ENCODE measurements at places on chromosomes 2 and 18. TPM values are rescaled to one million over a fixed set of nuclear protein-coding genes. Genes with fewer than 3 reads are reported as not detected.

GRCh38 chr2:85992611-85993010, 103.8 kb upstream of the ST3GAL5 start:
- H3K4me3 ChIP-seq: no peak overlapping the region
- no peaks in the 10 kb centered on the region for H3K27me3 ChIP-seq
- no peaks in the 10 kb centered on the region for H3K36me3 ChIP-seq
- no peak for DNase-seq
- H3K4me1 ChIP-seq: peaks cover 2% of the 10 kb centered on the region
- no peak overlapping the region for H3K27ac ChIP-seq

- peak; percentile 64 for DNase-seq
- H3K27ac ChIP-seq: no peak overlapping the region
- H3K36me3 ChIP-seq: no peaks in the 10 kb centered on the region
- no peak overlapping the region for H3K4me3 ChIP-seq
Observed at GRCh38 chr2:8090748-8091700, 590.8 kb upstream of the ID2 start.

DNA sequence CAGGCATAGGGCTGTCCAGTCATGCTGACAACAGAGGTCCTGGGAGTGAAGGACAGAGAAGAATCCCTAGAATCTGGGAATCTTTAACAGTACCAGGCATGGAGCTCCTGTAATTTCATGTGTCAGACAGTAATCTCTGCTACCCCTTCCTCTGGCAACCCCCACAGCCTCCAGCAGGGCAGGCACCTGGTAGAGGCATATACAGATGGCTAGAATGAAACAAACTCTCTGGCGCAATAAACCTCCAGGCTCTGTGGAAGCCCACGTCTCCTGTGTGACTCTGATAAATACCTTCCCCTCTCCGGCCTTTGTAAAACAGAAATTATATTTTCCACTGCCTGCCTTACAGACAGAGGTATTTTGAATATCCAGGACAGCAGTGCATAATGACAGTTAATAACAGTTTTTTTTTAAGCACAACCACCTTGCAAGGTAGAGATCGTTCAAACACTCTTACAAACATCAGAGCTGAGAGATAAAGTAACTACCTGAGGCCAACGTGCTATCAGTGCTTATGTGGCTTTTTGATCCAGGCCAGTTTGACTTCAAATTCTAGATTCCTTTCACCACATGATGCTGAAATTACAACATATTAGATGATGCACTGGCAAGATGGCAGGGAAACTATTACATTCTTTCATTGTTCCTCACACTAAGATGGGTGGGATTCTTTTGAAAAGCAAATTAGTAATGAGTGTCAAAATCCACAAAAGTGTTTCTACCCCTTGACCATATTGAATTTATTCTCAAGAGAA, 47.7 kb upstream of the TMEM247 start:
- H3K27ac ChIP-seq: no peak overlapping the region
- no peak overlapping the region for H3K4me3 ChIP-seq
- no peaks in the 10 kb centered on the region for H3K27me3 ChIP-seq

- H3K27ac ChIP-seq: no peak overlapping the region
- no peak for DNase-seq
- no peaks in the 10 kb centered on the region for H3K36me3 ChIP-seq
- H3K27me3 ChIP-seq: no peaks in the 10 kb centered on the region
- H3K4me3 ChIP-seq: no peak overlapping the region
Observed at GRCh38 chr2:101622210-101623030, 75.1 kb upstream of the MAP4K4 start.

DNA sequence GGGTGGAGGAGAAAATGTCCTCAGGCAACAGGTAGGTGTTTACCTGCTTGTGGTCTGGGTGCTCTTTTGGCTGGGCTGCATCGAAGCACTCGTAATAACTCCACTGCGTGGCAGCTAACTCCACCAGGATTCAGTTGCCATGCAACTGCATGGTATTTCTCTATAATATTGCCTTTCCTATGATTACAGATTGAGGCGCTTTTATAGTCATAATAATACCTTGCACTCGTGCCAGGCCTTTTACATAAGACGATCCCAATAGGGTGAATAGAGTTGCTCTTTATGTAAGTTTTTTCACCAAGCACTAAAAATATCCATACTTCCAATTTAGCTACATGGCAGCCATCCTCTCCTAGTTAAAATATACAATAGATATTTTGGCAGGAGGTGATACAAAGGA, 19.7 kb upstream of the NYAP2 start:
- no peaks in the 10 kb centered on the region for H3K36me3 ChIP-seq
- no peaks in the 10 kb centered on the region for H3K4me1 ChIP-seq
- H3K27me3 ChIP-seq: no peaks in the 10 kb centered on the region
- no peak overlapping the region for H3K4me3 ChIP-seq
- no peak for DNase-seq

- no peak for DNase-seq
- no peak overlapping the region for H3K4me3 ChIP-seq
- no peaks in the 10 kb centered on the region for H3K36me3 ChIP-seq
- no peaks in the 10 kb centered on the region for H3K4me1 ChIP-seq
- H3K27ac ChIP-seq: no peak overlapping the region
- H3K27me3 ChIP-seq: no peaks in the 10 kb centered on the region
Observed at GRCh38 chr2:119276864-119277263, 53.2 kb downstream of the STEAP3 start.

The GALR1 gene
- total RNA-seq: not detected

The ZBTB7C gene
- 0.39 TPM for total RNA-seq

The WNT6 gene
- 20.3 TPM for total RNA-seq

The TEX44 gene
- not detected for total RNA-seq

The HTR2B gene
- not detected for total RNA-seq

The NPPC gene
- not detected for total RNA-seq

- peak overlapping the region; percentile 38 for H3K27ac ChIP-seq
- no peaks in the 10 kb centered on the region for H3K27me3 ChIP-seq
- peaks cover 6% of the 10 kb centered on the region for H3K36me3 ChIP-seq
- H3K4me3 ChIP-seq: no peak overlapping the region
Observed at GRCh38 chr2:218745559-218746469, 35.2 kb downstream of the TTLL4 start.

GRCh38 chr18:1732143-1732542, 827.5 kb downstream of the ADCYAP1 start:
- H3K27me3 ChIP-seq: no peaks in the 10 kb centered on the region
- no peak overlapping the region for H3K27ac ChIP-seq
- H3K36me3 ChIP-seq: no peaks in the 10 kb centered on the region
- H3K4me1 ChIP-seq: no peaks in the 10 kb centered on the region

DNA sequence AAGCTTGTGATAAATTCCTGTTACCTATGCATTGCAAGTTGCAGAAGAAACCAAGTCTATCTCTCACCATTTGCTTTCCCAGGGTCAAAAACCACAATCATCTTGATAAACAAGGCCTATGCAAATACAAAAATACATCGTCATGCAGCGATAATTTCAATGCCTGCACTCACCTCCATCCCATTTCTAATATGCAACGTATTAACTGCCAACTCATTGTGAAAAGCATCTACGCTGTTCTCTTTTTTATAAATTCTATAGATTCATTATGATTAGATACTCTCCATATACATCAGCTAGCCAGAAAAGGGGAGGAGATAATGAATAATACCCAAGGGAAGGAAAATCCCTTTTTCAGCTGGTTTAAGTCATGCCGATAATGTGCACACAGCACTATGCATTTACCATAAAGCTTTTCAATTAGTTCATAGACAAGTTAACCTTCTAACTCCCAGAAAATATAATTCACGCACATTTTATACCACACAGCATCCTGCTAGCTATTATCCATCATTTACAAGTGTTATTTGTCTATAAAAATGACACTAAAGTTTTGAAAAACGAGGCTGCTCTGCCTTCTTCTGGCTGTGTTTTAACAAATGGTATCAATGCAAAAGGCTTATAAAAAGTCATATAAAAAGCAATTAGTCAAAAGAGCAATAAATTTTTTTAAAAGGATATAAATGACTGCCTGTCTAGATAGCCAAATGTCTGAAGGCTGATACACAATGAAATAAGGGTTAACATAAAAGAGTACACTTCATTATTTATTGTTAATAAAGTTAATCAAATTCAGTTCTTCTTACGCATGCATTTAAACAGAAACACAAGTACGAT, 77.6 kb downstream of the AFF3 start:
- no peaks in the 10 kb centered on the region for H3K27me3 ChIP-seq
- no peak overlapping the region for H3K4me3 ChIP-seq
- H3K36me3 ChIP-seq: no peaks in the 10 kb centered on the region

The TTN gene
- 11.0 TPM for total RNA-seq

The CCNYL1 gene
- 39.4 TPM for total RNA-seq

DNA sequence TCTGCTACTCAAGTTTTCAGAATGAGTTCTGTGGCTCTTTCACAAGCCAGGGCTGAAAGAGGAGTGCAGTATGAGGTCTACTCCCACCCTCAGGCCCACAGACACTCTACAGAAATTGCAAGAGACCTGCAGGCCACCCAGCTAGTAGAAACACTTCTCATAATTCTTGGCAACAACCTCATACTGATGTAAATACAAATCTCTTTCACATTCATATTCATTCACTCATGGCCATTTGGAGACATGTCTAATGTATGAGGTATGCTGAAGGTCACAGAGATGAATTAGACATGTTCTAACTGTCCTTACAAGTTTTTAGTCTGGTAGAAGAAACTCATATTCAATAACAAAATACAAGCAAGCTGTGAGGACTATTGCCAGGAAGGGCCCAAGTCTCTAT, 83.8 kb upstream of the KLHL29 start:
- H3K36me3 ChIP-seq: no peaks in the 10 kb centered on the region
- no peaks in the 10 kb centered on the region for H3K27me3 ChIP-seq
- H3K27ac ChIP-seq: no peak overlapping the region
- no peak for DNase-seq
- no peak overlapping the region for H3K4me3 ChIP-seq

DNA sequence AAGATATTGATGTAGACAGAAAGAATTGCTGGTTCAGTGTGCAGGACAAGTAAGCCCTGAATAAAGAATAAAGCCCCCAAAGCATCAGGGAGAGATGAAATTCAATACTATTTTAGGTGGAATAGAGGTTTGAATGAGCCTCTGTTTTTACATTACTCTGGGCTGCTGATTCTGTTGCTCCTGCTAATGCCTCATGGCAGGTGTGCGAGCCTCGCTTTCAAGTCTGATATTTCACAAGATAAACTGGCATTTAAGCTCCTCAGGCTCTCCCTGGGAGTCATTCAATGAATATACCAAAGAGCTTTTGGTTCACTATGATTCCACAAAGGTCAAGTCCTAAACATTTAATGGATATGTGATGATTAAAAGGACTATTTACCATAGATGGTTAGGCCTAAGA, 601.0 kb upstream of the SLC39A10 start:
- H3K36me3 ChIP-seq: no peaks in the 10 kb centered on the region
- H3K4me3 ChIP-seq: no peak overlapping the region
- no peak overlapping the region for H3K27ac ChIP-seq
- no peak for DNase-seq
- H3K27me3 ChIP-seq: no peaks in the 10 kb centered on the region

The SRD5A2 gene
- total RNA-seq: not detected

The GKN2 gene
- total RNA-seq: not detected

The CGREF1 gene
- 4.4 TPM for total RNA-seq

GRCh38 chr2:231259104-231259503, 60.7 kb downstream of the ARMC9 start:
- DNase-seq: no peak
- H3K4me3 ChIP-seq: no peak overlapping the region
- H3K27me3 ChIP-seq: no peaks in the 10 kb centered on the region
- H3K36me3 ChIP-seq: no peaks in the 10 kb centered on the region
- no peaks in the 10 kb centered on the region for H3K4me1 ChIP-seq
- no peak overlapping the region for H3K27ac ChIP-seq

GRCh38 chr2:239826376-239826775, 198.8 kb downstream of the NDUFA10 start:
- no peak overlapping the region for H3K4me3 ChIP-seq
- no peak for DNase-seq
- no peaks in the 10 kb centered on the region for H3K36me3 ChIP-seq
- H3K27me3 ChIP-seq: no peaks in the 10 kb centered on the region
- no peak overlapping the region for H3K27ac ChIP-seq
- H3K4me1 ChIP-seq: no peaks in the 10 kb centered on the region

The GCG gene
- total RNA-seq: not detected

GRCh38 chr2:63712748-63713147, 124.0 kb downstream of the MDH1 start:
- no peaks in the 10 kb centered on the region for H3K4me1 ChIP-seq
- no peak overlapping the region for H3K4me3 ChIP-seq
- no peak overlapping the region for H3K27ac ChIP-seq
- H3K36me3 ChIP-seq: no peaks in the 10 kb centered on the region
- no peak for DNase-seq

- no peaks in the 10 kb centered on the region for H3K27me3 ChIP-seq
- H3K36me3 ChIP-seq: no peaks in the 10 kb centered on the region
- no peak overlapping the region for H3K4me3 ChIP-seq
- DNase-seq: no peak
- H3K27ac ChIP-seq: peak overlapping the region; percentile 42
Observed at GRCh38 chr2:205749078-205749477, 66.8 kb downstream of the NRP2 start.

The GALNT5 gene
- total RNA-seq: 6.8 TPM

The GPAT2 gene
- total RNA-seq: not detected

The CFC1 gene
- total RNA-seq: not detected

The KLHL30 gene
- 0.26 TPM for total RNA-seq

GRCh38 chr18:50970006-50970405, 2.2 kb downstream of the ELAC1 start:
- H3K27me3 ChIP-seq: no peaks in the 10 kb centered on the region
- H3K4me1 ChIP-seq: no peaks in the 10 kb centered on the region
- DNase-seq: no peak
- H3K36me3 ChIP-seq: no peaks in the 10 kb centered on the region
- no peak overlapping the region for H3K27ac ChIP-seq

DNA sequence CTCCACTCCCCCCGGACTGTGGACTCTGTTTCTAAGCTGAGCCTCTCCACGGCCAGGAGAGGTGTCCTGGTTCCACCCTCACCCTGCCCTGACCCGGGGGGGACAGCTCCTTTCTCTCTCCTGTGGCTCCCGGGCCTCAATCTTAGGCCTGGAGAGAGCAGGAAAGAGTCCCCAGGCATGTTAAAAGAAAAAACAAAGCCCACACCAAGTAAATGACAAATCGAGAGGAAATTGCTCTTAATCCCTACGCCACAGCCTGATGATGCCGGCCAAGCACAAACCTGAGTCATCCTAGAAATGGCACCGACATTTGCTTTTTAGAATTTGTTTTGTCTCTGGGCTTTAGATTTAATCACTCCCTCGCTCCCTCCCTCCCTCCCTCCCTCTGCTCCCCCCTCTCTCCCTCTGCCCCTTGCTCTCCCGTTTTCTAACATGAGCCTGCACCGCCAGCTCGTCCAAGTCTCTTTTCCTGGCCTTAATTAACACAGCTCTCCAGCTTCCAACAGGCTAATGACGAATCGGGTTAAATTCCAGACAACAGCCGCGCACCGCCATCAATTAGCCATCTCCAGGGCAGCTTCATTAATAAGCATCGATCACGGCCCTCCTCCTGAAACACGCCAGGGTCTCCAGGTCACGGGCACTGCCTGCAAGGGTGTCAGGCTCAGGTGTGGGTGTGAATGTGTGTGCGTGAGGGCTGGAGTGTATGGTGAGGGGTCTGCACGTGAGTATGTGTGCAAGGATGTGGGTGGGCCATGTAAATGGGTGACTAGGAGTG, 230.8 kb downstream of the CELF4 start:
- no peaks in the 10 kb centered on the region for H3K27me3 ChIP-seq
- H3K27ac ChIP-seq: no peak overlapping the region
- no peaks in the 10 kb centered on the region for H3K36me3 ChIP-seq
- DNase-seq: no peak
